Mesenchymal stem cell (in vitro differentiated cells and primary cell): ENCODE measurements at places on chromosomes 3 and 15.

GRCh38 chr15:69881766-69882165 is 216.0 kb downstream of the TLE3 start:
- no peak overlapping the region for H3K4me3 ChIP-seq
- DNase-seq, result no peak
- H3K27me3 ChIP-seq, result peaks cover 46% of the 10 kb centered on the region
- H3K4me1 ChIP-seq, result peaks cover 2% of the 10 kb centered on the region
- H3K36me3 ChIP-seq, result no peaks in the 10 kb centered on the region

GRCh38 chr15:51887887-51888592 is 58.6 kb downstream of the TMOD3 start:
- H3K4me3 ChIP-seq, result no peak overlapping the region
- H3K27ac ChIP-seq, result peak overlapping the region; percentile 5
- no peaks in the 10 kb centered on the region for H3K4me1 ChIP-seq
- H3K36me3 ChIP-seq, result peaks cover 9% of the 10 kb centered on the region

- no peak for DNase-seq
- H3K4me3 ChIP-seq, result no peak overlapping the region
- H3K27ac ChIP-seq, result no peak overlapping the region
- peaks cover 4% of the 10 kb centered on the region for H3K4me1 ChIP-seq
- H3K27me3 ChIP-seq, result peaks cover 17% of the 10 kb centered on the region
Measured at GRCh38 chr3:5096336-5097008, 25.6 kb upstream of the ARL8B start.

DNA sequence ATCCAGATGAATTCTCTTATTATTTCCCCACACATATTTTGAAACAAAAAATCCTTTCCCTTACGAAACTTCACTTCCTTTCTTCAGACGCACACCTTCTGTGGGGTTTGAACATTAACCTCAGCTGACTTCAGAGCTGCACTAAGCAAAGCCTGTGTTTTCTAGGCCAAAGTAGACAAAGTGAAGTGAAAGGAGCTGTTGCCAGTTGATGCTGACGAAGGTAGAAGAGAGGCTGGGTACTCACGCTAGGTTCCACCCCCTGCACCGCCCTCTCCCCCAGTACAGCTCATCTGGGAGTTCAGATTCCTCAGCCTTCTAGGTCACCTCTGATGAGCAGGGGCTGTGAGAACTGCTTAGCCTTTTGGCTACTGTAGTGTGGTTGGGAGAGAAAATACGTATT is 24.1 kb downstream of the DUT start:
- H3K4me3 ChIP-seq, result no peak overlapping the region
- peak overlapping the region; percentile 48 for H3K27ac ChIP-seq
- no peaks in the 10 kb centered on the region for H3K27me3 ChIP-seq

DNA sequence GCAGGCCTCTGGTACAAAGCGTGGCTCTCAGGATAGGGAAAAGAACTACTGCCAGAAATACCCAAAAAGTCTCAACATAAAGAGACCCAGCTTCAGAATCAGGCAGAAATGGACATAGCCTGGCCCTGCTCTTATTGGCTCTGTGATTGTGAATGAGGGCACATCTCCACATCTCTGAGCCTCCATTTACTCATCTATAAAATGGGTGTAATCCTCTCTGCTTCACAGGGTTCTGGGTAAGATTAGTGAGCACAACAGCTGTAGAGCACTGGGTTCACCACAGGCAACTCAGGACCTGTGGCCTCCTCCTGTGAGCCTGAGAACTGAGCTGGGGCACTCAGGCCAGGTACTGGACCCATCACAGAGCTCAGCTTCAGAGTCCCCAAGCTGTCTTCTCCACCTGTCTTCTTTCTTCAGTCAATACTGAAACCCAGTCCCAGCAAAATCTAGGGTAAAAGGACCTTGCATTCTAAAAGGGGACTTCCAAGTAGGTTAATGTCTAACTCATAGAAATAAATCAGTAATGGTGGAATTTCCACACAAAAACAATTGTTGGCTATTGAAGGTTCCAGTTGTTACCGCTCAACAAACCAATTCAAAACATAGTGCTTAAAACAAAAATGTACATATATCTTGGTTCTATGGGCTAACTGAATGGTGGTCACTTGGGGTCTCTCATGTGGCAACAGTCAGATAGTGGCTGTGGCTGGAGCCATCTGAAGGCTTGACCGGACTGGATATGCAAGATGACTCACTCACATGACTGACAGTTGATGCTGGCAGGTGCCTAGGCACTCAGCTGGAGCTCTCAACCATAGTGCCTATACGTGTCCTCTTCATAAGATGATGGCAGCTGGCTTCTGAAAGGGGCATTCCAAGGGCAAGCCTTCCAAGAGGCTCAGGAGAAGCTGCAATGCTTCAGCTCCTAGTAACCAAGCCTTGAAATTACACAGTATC is 47.3 kb downstream of the TRIM42 start:
- H3K4me3 ChIP-seq, result no peak overlapping the region
- DNase-seq, result no peak
- H3K36me3 ChIP-seq, result no peaks in the 10 kb centered on the region
- H3K27me3 ChIP-seq, result peaks cover 11% of the 10 kb centered on the region
- peaks cover 8% of the 10 kb centered on the region for H3K4me1 ChIP-seq

GRCh38 chr3:78050276-78051065 is 1010.6 kb downstream of the ROBO2 start:
- no peak overlapping the region for H3K27ac ChIP-seq
- H3K36me3 ChIP-seq, result no peaks in the 10 kb centered on the region
- H3K27me3 ChIP-seq, result no peaks in the 10 kb centered on the region
- peak; percentile 6 for DNase-seq
- no peak overlapping the region for H3K4me3 ChIP-seq
- peaks cover 2% of the 10 kb centered on the region for H3K4me1 ChIP-seq

GRCh38 chr15:23787346-23788105 is 100.4 kb upstream of the NDN start:
- H3K36me3 ChIP-seq, result no peaks in the 10 kb centered on the region
- no peak overlapping the region for H3K4me3 ChIP-seq
- no peak for DNase-seq
- H3K27me3 ChIP-seq, result no peaks in the 10 kb centered on the region
- no peak overlapping the region for H3K27ac ChIP-seq

- peaks cover 11% of the 10 kb centered on the region for H3K4me1 ChIP-seq
- no peaks in the 10 kb centered on the region for H3K36me3 ChIP-seq
- no peak overlapping the region for H3K4me3 ChIP-seq
- H3K27ac ChIP-seq, result no peak overlapping the region
Measured at GRCh38 chr3:71066849-71067261, 516.7 kb downstream of the FOXP1 start.

DNA sequence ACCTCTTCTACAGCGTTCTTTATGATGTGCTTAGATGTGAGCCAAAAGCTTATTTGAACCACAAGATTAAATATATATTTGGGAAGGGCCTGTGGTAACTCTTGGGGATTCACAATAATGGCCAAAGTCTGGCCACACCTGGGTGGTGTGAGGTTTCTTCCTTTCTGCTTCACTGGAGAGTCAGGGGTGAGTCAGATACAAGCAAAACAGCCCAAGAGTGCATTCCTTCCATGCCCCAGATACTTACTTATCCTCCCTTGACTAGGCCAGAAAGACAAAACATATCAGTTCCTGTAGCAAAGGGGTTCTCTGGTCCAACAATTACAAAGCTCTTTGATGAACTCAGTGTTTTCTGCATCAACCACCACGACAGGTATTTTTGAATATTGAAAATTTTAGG is 941 bp downstream of the ZBED2 start:
- H3K4me1 ChIP-seq, result peaks cover 22% of the 10 kb centered on the region
- no peaks in the 10 kb centered on the region for H3K27me3 ChIP-seq
- H3K27ac ChIP-seq, result peak overlapping the region; percentile 99
- H3K36me3 ChIP-seq, result no peaks in the 10 kb centered on the region

DNA sequence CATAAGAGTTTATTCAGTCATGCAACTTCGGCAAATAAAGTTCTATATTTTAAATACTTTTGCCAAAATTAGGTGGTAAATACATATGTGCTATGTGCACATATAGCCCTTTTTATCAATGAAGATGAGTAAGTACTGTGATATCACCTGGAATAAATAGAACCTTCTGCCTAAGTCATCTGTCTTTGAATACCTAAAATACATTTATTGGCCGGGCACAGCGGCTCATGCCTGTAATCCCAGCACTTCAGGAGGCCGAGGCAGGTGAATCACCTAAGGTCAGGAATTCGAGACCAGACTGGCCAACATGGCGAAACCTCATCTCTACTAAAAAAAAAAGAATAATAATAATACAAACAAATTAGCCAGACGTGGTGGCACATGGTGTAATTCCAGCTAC is 73.8 kb upstream of the FLNB start:
- DNase-seq, result no peak
- no peaks in the 10 kb centered on the region for H3K4me1 ChIP-seq
- peaks cover 18% of the 10 kb centered on the region for H3K36me3 ChIP-seq
- H3K27ac ChIP-seq, result no peak overlapping the region

DNA sequence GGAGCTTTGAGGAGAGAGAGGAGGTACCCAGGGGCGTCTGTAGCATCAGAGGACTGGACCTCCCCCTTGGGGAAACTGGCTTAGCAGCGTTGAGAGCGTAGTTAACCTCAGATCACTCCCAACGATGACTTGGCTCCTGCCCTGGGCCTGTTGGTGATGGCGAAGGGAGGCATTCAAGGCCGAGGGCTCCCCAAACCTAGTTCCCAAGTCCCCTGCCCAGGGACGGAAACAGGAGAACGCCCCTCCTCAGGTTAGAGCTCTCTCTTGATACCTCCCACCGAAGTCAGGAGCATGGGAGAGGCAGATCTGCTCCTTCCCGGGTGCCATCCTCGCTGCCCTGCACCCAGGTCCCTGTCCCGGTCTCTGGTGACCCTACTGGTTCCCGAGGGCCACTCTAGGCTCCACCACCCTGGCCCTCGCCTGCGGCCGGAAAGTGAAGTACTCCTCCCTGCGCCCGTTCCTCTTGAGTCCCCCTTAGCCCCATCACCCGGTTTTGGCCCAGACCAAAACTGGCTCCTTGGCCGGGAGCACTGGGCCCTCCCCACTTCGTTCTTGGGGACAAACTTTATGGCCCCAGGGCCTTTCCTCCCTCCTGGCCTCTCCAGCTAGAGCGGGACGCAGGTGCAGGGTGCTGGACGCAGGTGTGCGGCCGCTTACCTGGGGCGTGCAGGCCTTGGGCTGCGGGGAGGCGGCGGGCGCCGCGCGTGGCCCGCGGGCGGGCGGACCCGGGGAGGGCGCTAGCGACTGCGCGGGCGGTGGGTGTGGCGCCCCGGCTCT is 2.6 kb upstream of the SKOR1 start:
- DNase-seq, result no peak
- H3K27ac ChIP-seq, result no peak overlapping the region
- no peaks in the 10 kb centered on the region for H3K36me3 ChIP-seq
- H3K4me1 ChIP-seq, result peaks cover 27% of the 10 kb centered on the region
- H3K4me3 ChIP-seq, result no peak overlapping the region
- peaks cover 86% of the 10 kb centered on the region for H3K27me3 ChIP-seq

- no peak overlapping the region for H3K4me3 ChIP-seq
- peak; percentile 82 for DNase-seq
- peaks cover 79% of the 10 kb centered on the region for H3K36me3 ChIP-seq
- no peaks in the 10 kb centered on the region for H3K4me1 ChIP-seq
Measured at GRCh38 chr3:45712434-45713110, 23.4 kb downstream of the SACM1L start.

- no peak overlapping the region for H3K4me3 ChIP-seq
- H3K36me3 ChIP-seq, result peaks cover 4% of the 10 kb centered on the region
- H3K27me3 ChIP-seq, result no peaks in the 10 kb centered on the region
Measured at GRCh38 chr3:39068556-39068955, 16.7 kb downstream of the WDR48 start.

- H3K4me3 ChIP-seq, result no peak overlapping the region
- no peaks in the 10 kb centered on the region for H3K27me3 ChIP-seq
- peaks cover 16% of the 10 kb centered on the region for H3K4me1 ChIP-seq
- H3K36me3 ChIP-seq, result peaks cover 6% of the 10 kb centered on the region
Measured at GRCh38 chr15:98893401-98893800, 114.2 kb downstream of the PGPEP1L start.

GRCh38 chr3:126394179-126394976 is at the start of gene CFAP100:
CFAP100 (plus strand) TSS chr3:126394909; CDS start chr3:126396001, 1,092 bp downstream.
- H3K4me1 ChIP-seq, result peaks cover 14% of the 10 kb centered on the region
- H3K27ac ChIP-seq, result no peak within 1 kb of the TSS
- no peaks in the 10 kb centered on the region for H3K36me3 ChIP-seq
- peaks cover 76% of the 10 kb centered on the region for H3K27me3 ChIP-seq

- H3K4me3 ChIP-seq, result peak overlapping the region; percentile 50
- no peaks in the 10 kb centered on the region for H3K27me3 ChIP-seq
- H3K36me3 ChIP-seq, result peaks cover 4% of the 10 kb centered on the region
- H3K27ac ChIP-seq, result peak overlapping the region; percentile 83
- peak; percentile 98 for DNase-seq
Measured at GRCh38 chr3:42032693-42033349, 58.3 kb upstream of the TRAK1 start.

- H3K36me3 ChIP-seq, result no peaks in the 10 kb centered on the region
- H3K27ac ChIP-seq, result no peak overlapping the region
- H3K27me3 ChIP-seq, result peaks cover 7% of the 10 kb centered on the region
- peaks cover 10% of the 10 kb centered on the region for H3K4me1 ChIP-seq
Measured at GRCh38 chr3:127547761-127548605, 42.5 kb downstream of the TPRA1 start.

GRCh38 chr3:122626515-122627180 is 49.2 kb downstream of the PARP15 start:
- H3K4me3 ChIP-seq, result no peak overlapping the region
- no peaks in the 10 kb centered on the region for H3K36me3 ChIP-seq

- H3K36me3 ChIP-seq, result peaks cover 2% of the 10 kb centered on the region
- H3K27me3 ChIP-seq, result no peaks in the 10 kb centered on the region
- no peaks in the 10 kb centered on the region for H3K4me1 ChIP-seq
- no peak for DNase-seq
- no peak overlapping the region for H3K4me3 ChIP-seq
Measured at GRCh38 chr3:21417991-21418390, 333.0 kb downstream of the ZNF385D start.

- peaks cover 15% of the 10 kb centered on the region for H3K4me1 ChIP-seq
- peak overlapping the region; percentile 75 for H3K27ac ChIP-seq
- H3K27me3 ChIP-seq, result no peaks in the 10 kb centered on the region
- DNase-seq, result no peak
Measured at GRCh38 chr15:43913941-43914340, 87.1 kb downstream of the WDR76 start.

- no peak for DNase-seq
- no peaks in the 10 kb centered on the region for H3K27me3 ChIP-seq
- H3K4me3 ChIP-seq, result no peak overlapping the region
- H3K36me3 ChIP-seq, result no peaks in the 10 kb centered on the region
- no peaks in the 10 kb centered on the region for H3K4me1 ChIP-seq
- H3K27ac ChIP-seq, result no peak overlapping the region
Measured at GRCh38 chr3:158836312-158836711, 34.5 kb downstream of the MFSD1 start.

DNA sequence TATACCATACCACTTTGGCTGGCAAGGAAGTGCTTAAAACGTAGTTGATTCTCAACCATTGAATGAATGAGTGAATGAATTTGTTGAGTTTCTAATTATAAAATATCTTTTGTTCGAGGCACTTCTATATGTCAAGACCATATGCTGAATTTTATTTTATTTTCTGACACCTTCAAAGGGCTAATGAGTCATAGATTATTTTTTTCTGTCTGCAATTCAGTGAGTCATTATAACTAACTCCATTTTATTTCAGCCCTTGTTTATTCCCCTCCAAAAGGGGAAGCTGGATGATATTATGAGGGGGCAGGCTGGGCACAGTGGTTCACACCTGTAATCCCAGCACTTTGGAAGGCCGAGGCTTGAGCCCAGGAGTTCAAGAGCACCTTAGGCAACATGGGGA is 142.4 kb downstream of the P2RY1 start:
- H3K27me3 ChIP-seq, result no peaks in the 10 kb centered on the region
- no peak for DNase-seq
- no peak overlapping the region for H3K4me3 ChIP-seq
